ENCODE measurements at places on chromosomes 3 and 15.

DNA sequence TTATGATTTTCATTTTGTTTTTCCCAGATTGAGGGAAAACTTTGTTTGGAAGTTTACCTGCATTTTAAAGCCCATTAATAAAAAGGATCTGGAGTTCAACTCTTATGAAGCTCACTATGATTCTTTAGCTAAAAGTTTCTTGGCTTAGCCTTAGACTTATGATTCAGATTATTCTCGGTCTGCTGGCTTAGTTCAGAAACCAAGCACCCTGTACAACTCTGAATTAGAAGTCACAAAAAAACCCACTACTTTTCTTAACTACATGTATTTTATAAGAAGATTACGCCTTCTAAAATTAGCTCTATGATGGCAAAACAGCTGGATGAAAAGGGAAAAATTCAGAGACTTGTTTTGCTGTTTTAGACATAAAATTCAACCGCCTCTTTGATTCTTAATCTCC, 14.3 kb upstream of the DENND4A start:
- DNase-seq: no peak

DNA sequence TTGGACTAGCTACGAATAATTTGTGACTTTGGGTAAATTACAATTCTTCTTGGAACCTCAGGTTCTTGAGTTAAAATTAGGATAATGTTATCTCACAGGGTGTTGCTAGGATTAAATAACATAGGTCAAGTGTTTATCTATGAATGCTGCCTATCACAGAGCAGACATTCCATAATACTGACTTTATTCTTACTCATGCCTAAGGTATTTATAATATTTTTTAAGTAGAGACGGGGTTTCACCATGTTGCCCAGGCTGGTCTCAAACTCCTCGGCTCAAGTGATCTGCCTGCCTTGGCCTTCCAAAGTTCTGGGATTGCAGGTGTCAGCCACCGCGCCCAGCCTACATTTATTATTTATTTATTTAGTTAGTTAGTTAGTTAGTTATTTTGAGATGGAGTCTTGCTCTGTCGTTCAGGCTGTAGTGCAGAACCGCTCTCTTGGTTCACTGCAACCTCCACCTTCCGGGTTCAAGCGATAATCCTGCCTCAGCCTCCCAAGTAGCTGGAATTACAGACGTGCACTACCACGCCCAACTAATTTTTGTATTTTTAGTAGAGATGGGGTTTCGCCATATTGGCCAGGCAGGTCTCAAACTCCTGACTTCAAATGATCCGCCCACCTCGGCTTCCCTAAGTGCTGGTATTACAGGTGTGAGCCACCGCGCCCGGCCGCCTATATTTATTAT, 741 bp upstream of the ZNF106 start:
- DNase-seq: peak; percentile 92

- no peak for DNase-seq
Measured at GRCh38 chr3:147413686-147414389, 4.7 kb downstream of the ZIC1 start.

DNA sequence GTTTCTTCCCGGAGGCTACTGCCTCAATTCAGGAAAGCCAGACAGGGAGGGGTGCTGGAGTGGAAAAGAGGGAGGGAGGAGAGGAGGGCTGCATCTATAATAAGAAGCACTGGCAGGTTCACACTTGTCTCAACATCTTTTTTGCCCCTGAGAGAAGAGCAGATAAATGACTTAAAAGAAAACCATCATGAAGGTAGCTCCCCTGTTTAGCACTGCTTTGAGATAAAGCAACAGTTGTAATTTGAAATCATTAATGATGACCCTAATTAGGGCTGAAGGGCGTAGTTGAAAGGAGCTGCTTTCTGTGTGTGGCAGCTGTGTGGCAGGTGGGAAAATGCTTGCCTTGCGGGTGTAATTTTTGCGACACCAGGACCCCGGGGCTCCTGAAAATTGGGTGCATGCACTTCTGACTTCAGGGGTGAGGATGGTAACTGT, 222.8 kb upstream of the IL12A start:
- DNase-seq: peak; percentile 14

- DNase-seq: no peak
Measured at GRCh38 chr3:32093204-32093603, 13.2 kb upstream of the GPD1L start.

Measured in RKO (cell line).